ENCODE measurements at places on chromosomes 12 and 14.

DNA sequence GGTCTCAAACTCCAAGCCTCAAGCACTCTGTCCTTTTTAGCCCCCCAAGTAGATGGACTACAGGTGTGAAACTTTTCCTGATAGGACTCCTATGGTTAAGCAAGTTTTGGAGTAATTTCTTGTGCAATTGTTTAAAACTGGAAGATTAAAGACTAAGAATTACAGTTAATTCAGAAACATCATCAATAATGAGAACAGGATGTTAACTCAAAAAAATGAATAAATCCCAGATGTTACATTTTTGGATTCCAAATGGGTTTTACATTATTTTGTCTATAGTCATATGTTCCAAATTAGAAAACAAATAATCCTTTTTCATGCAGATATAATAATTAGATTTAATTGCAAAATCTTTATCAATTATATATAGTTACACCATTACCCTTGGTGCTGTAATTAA, 24.4 kb upstream of the KITLG start:
- DNase-seq = no peak

DNA sequence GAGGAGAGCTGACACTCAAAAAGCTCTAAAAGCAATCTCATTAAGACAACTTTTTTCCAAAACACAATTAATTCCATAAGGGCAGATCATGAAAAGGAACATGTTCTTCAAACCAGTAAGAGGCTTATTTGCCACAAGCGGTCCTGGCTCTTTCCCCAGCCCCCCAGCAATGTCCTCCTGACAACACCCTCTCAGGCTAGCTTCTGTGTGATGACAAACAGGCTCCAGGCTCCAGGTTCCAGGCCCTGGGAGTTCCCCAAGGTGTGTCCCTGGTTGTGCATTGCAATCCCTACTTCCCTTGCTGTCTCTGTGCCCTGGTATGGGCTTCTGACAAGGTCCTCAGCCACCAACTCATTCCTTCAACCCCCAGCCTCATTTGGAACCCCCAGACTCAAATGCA, 8.9 kb downstream of the HVCN1 start:
- no peak for DNase-seq

DNA sequence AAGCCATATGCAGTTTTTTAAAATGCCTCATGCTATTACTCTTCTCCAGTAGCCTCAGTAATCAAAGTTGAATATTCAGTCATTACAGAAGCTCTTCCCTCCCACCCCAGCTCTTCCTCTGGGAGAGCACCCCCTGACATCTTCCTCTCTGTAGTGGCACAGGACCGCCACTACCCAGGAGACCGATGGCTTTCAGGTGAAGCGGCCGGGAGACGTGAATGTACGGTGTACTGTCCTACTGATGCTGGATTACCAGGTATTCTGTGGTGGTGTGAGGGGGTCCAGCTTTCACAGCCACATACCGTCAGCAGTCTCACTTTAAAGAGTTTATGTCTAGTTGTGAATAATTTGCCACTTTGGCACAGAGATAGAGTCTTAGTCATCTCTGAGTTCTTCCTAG, 4.6 kb downstream of the SMARCD1 start:
- DNase-seq = no peak

DNA sequence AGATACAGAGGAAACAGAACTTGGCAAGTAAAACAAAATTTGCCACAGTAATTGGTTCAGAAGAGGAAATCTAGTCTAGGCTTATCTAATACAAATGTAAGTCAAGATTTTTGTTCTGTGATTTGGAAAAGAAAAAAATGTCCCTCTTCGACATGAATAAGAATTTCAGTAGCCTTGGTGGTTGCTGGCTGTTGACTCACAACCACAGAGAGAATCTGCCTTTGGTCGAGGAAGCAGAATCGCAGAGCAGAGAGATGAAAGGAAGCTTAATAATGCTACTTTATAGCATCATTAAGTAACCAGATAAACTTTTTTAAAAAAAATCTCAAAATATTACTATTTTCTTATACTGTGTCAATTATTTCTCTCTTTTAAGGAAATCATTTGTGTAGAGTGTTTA, 1096.6 kb downstream of the FLRT2 start:
- no peak for DNase-seq

DNA sequence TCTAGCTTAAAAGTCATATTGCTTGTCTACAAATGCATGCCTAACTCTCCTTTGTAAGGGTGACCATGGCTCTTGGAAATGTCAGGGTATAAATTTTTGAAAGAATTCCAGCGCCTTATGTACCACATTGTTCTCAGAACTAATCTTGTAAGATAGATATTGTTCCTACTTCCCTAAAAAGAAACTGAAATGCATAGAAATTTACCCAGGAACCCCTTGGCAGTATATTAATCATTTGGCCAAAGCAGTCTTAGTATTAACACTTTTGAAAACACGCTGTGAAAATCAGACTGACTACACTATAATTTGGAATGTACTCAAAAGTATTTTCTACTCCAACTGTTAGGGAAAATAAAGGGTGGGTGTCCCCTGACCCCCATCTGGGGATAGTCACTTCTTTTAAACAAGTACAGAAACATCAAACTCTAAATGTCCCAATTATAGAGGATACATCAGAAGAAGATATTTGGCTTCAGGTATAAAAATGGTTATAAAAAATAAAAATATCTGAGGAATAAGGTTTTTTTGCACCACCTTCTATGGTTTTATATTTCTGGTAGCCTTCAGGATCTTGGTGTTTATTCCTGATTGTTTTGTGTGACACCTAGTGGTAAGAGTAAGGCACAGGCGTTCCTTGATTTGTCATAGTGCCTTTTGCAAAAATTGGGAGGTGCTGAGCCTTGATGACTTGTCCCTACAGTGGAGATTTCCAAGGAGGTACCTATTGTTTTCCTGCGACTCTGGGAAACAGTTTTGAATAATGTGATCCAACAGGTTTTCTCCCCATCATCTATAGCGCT, 2.2 kb upstream of the NFKBIA start:
- peak; percentile 43 for DNase-seq

DNA sequence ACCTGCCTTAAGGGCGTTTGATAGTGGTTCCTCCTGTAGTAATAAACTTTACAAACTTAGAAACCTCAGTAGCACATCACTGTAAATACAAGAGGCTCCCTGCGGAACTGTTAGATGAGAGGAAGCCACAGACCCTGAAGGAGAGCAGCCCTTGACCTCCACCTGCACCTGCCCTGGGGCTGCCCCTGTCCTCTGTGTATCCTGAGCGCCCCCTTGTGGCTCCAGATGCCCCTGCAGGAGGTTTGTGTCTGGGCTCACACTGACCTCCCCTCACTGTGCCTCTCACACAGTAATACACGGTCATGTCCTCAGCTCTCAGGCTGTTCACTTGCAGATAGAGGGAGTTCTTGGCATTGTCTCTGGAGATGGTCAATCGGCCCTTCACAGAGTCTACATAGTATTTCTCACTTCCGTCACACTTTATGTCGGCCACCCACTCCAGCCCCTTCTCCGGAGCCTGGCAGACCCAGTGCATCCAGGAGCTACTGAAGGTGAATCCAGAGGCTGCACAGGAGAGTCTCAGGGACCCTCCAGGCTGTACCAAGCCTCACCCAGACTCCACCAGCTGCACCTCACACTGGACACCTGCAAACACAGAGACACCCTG, 1059.8 kb downstream of the TMEM121 start:
- no peak for DNase-seq

DNA sequence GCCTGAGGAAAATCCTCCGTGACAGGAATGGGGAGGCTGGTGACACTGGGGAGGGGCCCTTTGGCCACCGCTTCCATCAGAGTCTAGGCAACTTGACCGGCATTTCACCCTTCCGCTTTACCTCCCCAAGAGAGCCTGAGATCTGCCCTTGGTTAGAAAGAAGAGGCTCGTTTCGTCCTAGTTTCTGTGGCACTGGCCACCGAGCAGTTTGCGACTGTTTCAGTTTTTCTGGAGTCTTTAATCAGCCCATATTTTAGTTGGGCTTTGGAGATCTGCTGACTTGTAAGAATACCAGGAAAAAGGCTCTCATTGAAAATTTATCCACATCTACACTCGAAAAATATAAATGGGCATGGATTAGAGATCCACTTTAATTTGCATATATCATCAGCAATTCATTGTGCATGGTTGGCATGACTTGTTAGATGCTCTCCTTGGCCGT, 414 bp upstream of the ANKS1B start:
- DNase-seq = peak; percentile 50

- no peak for DNase-seq
Observed at GRCh38 chr12:55755246-55755645, 12.3 kb downstream of the GDF11 start.

GRCh38 chr12:13167226-13167625, 29.3 kb upstream of the EMP1 start:
- no peak for DNase-seq

- no peak for DNase-seq
Observed at GRCh38 chr12:65460063-65460462, 181.6 kb downstream of the MSRB3 start.

GRCh38 chr14:57970594-57970993, 104.7 kb upstream of the SLC35F4 start:
- no peak for DNase-seq

- DNase-seq = no peak
Observed at GRCh38 chr12:60101715-60102114, 505.9 kb downstream of the SLC16A7 start.

DNA sequence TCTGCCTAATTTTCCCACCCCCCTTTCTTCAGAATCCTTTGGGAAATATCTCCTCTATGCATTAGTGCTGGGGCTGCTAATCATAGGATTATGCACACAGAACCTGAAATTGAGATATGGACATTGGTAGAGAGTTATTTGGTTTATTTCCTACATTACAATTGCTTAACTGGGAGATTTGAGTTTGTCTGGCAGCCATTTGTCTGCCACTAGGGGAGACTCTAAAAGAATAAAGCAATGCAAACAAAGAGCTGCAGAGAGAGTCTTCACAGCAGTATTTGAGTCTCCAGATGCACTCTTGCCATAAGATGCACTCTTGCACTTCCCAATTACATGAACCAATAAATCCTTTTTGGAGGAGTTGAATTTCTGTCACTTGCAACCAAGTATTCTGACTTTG, 12.0 kb upstream of the PCNX4 start:
- DNase-seq = no peak

DNA sequence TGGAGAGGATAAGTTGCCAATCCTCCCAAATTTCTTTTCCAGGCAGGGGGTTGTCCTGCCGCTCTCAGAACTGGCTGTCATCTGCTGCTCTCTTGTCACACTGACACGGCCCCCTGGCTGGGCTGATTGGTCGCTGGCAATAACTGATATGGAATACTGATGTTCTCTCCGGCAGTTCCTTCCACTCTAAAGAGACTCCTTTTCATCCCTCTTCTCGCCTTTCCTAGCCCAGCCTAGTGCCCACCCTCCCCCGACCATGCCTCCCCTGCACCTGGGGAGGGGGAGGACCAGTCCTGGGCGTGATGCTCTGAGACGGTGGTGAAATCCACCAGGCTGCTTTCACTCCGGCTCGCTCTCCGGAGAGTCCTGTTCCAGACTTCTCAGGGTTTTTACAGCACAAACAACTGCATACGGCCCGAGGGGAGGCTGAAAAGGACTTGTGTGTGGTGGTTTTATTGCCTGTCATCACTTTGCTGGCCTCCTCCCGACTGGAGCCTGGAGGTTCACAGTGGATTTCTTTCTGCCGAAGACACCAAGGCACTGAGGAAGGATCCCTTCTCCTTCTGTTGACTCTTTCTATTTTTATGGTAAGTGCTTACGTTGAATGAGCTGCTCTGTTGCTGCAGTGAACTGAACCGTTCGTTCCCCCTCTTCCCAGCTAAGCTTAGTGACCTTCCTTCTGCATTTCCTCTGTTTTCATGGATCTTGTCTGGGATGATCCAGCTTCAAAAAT, at the start of gene ANO4:
Gene ANO4, plus strand, starts transcription at position 336 of the 733 bp plus-strand sequence. CDS start 107,010 bp downstream, outside the sequence.
- no peak for DNase-seq

GRCh38 chr14:23123419-23123818, 4.4 kb upstream of the CEBPE start:
- peak; percentile 71 for DNase-seq

DNA sequence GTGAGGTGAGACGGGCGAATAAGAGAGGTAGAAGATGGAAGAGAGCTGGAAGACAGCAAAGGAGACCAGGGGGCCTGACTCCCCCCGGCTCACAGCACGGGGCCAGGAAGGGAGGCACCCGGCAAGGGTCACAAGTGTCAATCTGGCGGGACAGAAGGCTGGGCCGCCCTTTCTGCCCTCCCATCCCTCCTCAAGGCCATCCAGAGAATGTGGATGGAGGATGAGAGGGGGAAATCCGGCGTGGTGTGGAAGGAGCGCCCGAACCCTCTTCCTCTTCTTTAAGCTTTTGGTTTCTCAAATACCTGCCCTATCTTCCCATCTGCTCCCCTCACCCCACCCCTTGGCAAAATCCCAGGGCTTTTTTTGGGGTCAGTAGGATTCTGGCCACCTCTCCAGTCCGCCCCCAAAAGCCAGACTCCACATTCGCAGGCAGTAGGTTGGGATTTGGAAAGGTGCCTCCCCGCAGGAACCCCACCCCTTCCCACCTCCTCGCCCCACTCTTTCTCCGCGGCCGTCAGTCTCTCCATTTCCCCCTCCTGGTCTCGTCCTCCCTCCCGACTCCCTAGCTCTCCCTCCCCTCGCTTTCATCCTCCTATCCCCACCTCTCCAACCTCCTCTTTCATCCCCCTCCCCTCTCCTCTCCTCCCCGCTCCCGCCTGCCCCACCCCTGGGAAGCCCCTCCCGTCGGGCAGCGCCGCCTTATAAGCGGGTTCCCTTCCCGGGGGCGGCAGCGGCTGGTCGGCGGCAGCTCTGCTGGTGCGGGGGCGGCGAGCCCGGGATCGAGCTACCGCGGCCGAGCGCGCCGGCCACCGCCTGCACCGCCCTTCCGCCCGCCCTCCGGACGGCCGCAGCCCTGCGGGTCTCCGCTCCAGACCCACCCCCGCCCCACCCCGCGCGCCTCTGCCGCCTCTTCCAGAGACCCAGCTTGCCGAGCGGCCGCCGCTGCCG, at the start of gene PTMS:
Gene PTMS, plus strand, starts transcription at position 730 of the 948 bp plus-strand sequence. CDS start 343 bp downstream, outside the sequence.
- peak; percentile 30 for DNase-seq

DNA sequence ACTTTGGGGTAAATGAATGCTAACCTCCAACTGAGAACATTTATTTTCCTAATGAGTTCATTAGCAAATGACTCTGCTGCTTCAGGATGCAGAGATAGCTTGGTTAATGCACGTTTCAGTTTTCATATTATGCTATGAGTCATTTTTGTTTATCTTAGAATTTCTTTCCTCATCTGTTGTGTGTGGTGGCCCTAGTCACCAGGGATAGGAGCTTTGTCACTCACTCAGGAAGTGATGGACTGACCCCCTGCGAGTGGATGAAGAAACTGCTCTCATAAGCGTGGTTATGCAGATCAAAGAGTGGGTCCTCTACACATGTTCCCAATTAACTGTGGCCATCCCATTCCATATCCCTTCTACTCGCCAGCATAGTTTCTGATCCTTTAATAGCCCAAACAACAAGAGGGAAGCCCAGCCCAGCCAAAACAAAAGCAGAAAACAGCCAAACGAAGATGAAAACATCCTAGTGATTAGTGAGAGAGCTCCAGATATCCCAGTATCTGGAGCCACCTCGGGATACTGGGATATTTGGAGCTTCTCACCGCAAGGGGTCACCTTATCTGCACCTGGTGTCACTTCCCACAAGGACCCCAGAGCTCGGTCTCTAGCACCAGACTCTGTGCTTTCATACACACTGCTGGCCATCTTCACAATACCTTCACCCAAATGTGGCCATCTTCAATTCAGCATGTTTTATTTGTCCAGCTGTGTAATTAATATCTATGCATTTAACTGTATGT, 8.6 kb downstream of the TC2N start:
- DNase-seq = no peak

- DNase-seq = no peak
Observed at GRCh38 chr12:104473374-104473983, 16.7 kb downstream of the CHST11 start.

- no peak for DNase-seq
Observed at GRCh38 chr14:36320897-36321381, 502 bp upstream of the MBIP start.
